Stimulated activated CD4-positive, alpha-beta T cell treated with anti-CD3 and anti-CD28 coated beads, Interleukin-4, amount 100 ng/mL, for 24 hours (primary cell): ENCODE measurements at places on chromosomes 4 and X.
A peak's percentile ranks its signal among the peaks of the same experiment; 100 is the strongest.

DNA sequence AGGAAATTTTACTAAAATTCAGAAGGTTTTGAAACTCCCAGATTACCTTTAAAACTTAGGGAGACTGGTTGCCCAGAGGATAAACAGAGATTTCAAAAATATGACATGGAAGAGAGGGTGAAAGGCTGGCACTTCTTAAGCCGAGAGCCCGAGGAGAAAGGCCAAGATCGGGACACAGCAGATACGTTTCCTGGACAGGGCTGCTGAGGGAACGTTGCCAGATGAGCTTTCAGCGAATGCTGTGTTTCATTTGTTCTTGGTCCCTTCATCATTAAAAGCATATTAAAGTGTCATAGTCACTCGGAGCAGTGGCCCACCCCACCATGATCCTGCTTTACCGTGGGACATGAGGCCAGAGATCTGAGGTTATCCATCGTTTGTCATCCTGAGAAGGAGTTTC lies 37.9 kb upstream of the STOX2 start:
- DNase-seq: no peak

DNA sequence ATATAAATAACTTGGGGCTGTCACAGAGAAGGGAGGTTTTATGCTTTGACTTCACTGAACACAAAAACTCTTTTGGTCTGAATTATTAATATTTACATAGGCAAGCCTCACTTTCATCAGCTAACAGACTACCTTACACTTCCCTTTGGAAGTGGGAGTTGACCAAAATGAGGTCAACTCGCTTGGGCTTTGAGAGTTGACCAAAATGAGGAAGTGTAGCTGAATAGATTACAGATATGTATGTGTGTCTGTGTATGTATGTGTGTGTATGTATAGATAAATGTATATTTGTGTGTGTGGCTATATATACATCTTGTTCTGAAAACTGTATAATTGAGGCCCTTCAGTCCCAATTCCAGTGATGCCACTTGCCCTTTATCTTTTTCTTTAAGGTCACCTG lies 113.3 kb upstream of the IL13RA1 start:
- DNase-seq: no peak

GRCh38 chr4:54227256-54228055 lies 1.6 kb upstream of the PDGFRA start:
- no peak for DNase-seq

- DNase-seq: no peak
These were observed 307.1 kb downstream of the TEX13A start for GRCh38 chrX:104913348-104913747.

DNA sequence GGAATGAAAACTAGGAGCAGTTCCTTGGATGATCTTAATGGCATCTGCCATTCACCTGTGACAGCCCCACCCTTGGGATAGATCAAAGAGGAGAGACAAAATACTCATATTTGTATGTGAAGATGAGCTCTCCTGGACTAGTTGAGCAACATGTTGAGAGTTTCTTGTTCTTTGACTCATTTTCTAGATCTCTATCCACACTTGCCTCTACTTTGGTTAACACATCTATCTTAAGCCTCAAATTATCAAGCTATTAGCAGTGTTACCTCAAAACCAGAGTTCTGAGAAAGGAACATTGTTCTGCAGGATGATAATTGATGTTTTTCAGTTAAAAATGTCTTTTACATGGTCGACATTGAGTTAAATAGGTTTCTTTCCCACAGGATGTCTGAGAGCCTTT lies 94.2 kb upstream of the TEX13D start:
- no peak for DNase-seq

- DNase-seq: peak; percentile 17
These were observed at the start of gene MGST2 for GRCh38 chr4:139665690-139666529. MGST2 (plus strand) TSS chr4:139665819; CDS start chr4:139666020, 201 bp downstream.

DNA sequence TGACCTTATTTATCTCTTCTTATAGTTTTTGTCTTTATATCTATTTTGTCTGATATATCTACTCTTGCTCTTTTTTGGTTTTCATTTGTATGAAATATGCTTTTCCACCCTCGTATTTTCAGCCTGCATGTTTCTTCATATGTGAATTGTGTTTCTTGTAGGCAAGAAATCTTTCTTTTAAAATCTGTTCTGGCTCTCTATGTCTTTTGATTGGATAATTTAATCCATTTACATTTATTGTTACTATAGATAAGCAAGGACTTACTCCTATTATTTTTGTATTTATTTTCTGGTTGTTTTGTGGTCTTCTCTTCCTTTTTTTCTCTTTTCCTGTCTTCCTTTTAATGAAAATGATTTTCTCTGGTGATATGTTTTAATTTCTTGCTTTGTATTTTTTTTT lies 403.1 kb downstream of the DCAF12L2 start:
- no peak for DNase-seq

DNA sequence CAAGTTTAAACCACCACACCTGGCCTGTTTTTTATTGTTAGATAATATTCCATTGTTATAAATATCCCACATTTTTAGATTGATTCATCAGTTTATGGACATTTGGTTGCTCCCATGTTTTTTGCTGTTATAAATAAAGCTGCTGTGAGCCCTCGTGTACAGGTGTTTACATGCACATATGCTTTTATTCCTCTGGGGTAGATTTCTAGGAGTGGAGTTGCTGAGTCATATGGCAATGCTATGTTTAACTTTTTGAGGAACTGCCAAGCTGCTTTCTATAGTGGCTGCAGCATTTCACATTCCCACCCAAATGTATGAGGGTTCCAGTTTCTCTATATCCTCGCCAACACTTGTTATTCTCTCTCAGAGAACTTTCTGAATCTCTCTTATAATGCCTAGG lies 90.5 kb downstream of the TBL1X start:
- DNase-seq: no peak

- DNase-seq: no peak
These were observed 11.1 kb downstream of the PACRGL start for GRCh38 chr4:20711335-20711734.

DNA sequence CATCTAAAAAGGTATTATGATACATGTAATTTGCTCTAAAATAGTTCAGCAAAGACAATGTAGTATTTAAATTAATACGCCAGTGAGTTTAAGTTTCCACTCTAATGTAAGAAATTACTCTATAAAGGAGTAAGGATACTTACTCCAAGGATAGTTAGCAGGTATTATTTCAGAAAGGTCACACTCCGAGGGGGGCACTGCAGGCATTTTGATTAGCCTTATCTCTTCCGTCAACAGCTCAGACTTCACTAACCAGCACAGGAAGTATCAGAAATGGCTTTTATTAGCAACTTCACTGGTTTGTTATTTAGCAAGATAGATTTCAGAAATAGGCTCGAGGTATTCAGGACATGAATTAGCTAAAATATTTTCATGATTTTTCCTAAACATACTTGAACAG lies 127.0 kb downstream of the COX18 start:
- DNase-seq: no peak

- no peak for DNase-seq
These were observed 32.0 kb downstream of the ZNF185 start for GRCh38 chrX:152929898-152930297.

GRCh38 chr4:110364911-110365520 lies 110.9 kb upstream of the ENPEP start:
- DNase-seq: no peak

DNA sequence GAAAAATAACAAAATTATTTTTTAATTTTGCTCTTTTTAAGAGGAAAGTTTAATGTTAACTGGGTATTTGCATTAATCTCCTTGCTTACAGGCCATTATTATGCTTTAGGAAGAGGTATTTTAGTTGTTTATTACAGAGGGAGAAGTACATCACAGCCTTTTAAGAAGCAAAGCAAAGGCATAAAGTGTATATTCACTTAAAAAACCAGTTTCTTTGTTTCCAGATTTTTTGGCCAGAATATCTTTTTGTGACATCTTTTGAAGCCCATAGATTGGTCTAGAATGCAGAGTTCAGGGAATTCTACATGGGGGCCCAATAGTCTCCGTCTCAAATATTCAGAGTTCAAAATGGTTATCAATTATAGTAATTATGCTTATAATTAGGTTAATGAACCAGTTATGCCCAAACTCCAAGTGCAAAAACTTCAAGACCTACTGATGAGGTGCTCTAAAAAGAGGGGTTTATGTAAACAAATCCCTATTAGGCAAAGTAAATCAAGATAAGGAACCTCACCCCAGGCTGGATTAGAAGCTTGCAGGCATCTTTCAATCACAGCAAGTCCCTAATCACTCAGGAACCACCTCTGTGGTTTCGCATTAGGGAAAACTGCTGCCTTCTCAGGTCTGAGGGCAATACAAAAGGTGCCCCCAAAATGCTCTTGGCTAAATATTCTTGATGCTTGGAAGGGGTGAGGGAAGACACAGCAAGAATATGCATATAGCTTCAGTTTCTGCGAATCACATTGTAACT lies 1.4 kb downstream of the CXXC4 start:
- DNase-seq: no peak

- DNase-seq: no peak
These were observed 6.2 kb downstream of the CACNA1F start for GRCh38 chrX:49226946-49227345.

- DNase-seq: no peak
These were observed 5.4 kb upstream of the ZNF185 start for GRCh38 chrX:152892499-152892898.

GRCh38 chr4:155855897-155856296 lies 10.2 kb downstream of the ASIC5 start:
- DNase-seq: no peak

DNA sequence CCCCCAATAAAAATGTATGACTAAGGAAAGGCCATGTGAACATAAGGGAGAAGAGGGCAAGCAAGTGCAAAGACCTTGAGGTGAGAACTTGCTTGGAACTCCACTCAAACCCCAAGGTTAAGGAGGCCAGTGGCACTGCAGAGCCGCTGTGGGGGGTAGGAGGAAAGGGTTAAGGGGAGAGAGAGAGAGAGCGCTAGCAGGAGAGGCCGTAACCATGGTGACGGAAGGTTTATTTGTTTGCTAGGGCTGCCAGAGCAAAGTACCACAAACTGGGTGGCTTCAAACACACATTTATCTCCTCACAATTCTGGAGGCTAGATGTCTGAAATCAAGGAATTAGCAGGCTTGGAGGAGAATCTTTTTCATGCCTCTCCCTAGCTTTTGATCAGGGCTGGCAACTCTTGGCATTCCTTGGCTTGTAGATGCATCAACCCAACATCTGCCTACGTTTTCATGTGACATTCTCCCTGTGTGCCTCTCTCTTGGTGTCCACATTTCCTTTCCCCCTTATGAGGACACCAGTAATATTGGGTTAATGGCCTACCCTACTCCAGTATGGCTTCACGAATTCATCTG lies 35.2 kb downstream of the SMIM20 start:
- DNase-seq: no peak

GRCh38 chr4:94841864-94842221 lies 84.1 kb downstream of the BMPR1B start:
- DNase-seq: no peak

- no peak for DNase-seq
These were observed 289.5 kb upstream of the PPARGC1A start for GRCh38 chr4:24179201-24179840.

- DNase-seq: no peak
These were observed 108.5 kb downstream of the ZNF330 start for GRCh38 chr4:141329174-141329569.

GRCh38 chr4:177455561-177455970 lies 13.3 kb upstream of the AGA start:
- DNase-seq: no peak

DNA sequence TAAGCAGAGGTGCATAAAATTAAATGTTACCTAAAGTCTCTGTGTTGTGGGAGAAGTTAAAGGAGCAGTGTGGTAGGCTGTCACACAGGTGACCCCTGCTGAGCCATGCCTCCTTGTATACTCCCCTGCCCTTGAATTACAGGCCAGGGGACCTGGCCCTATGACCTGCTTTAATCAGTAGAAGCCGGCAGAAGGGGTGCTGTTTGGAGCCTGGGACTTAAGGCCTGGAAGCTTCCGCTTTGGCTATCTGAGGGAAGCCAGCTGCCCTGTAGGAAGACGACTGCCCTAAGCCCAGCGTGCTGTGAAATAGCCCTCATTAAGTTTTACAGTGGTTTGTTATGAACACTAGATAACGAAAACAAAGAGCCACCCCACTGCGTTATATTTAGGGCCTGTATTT lies 34.1 kb downstream of the SPINK2 start:
- no peak for DNase-seq

DNA sequence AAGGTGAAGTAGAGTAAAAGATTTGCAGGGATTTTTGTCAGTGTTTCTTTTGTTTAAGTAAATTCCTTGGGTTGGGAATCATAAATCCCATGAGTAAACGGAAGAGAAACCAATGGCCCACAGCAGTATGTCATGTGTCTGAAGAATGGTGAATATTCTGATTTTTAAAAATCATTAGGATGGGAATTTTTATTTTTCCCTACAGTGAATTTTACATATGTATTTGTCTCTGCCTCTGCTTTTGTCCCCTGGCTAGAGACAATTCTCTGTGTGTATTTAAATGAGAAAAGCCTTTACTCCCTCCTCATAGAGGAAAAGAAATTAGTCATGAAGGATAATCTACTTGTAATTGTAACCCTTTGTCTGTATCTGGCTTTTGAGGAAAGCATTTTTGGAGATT lies 152.1 kb downstream of the THOC2 start:
- no peak for DNase-seq

DNA sequence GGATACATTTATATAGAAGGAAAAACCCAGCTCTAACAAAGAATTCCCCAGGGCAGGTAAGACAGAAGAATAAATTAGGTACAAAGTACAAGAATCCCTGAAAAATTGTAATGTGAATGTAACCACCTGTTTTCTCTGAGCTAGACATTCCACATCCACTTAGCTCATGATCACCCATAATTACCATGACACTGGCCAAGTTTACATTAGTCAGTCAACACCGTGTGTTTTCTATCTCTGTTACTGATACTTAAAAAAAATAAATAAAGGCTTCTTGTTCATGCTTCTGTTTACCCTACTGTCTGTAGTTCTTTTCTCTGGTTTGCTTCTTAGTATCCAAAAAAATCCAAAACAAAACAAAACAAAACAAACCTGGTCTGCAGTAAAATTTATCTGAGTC lies 66.0 kb downstream of the CBLL2 start:
- DNase-seq: no peak

DNA sequence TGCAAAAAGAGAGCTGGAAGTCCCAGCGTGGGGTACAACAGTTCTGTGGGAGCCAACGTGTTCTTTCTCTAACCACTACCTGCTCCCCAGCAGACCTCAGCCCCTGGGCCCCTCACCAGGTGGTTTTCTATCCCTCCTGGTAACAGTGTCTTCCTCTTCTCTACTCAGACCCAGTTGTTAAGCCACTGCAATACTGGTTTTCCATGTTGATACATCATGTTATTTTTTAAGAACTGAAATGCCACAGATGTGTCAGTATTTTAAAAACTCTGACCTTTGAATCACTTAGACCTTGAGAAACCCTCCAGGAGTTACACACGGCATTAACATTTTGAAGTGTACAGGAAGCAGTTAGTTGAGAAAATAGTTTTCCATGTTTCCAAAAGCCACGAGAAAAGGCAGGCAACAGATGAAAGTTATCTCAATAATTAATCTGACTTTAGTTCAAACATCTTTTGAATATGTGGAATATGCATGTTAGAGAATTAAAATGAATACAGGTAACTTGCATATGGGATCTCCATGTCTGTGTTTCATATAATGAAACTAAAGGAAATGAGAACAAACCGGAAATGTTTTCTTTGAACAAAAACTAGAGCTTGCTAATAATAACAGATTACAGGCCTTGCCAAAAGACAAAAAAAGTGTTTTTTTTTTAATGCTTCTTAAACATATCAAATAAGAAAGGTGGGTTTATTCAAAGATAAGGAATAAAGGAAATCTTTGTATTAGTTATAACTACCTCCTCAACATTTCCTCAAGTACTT lies 108.8 kb downstream of the ZNF827 start:
- DNase-seq: peak; percentile 41

- DNase-seq: no peak
These were observed 7.8 kb upstream of the ZNF718 start for GRCh38 chr4:116499-116898.
